ENCODE measurements at places on chromosomes 1 and 21. TPM values are rescaled to one million over a fixed set of nuclear protein-coding genes. Genes with fewer than 3 reads are reported as not detected.

The CFAP45 gene
- polyA plus RNA-seq: 9.8 TPM

The HES3 gene
- polyA plus RNA-seq: 1.8 TPM

The CYP4A11 gene
- 3.1 TPM for polyA plus RNA-seq

The IQGAP3 gene
- polyA plus RNA-seq: 6.8 TPM

Data from spinal cord (tissue), 10 donors.